NCI-H524 treated with DMSO at 0.1 percent for 48 hours (cell line): ENCODE measurements at places on chromosomes 2 and 18.

DNA sequence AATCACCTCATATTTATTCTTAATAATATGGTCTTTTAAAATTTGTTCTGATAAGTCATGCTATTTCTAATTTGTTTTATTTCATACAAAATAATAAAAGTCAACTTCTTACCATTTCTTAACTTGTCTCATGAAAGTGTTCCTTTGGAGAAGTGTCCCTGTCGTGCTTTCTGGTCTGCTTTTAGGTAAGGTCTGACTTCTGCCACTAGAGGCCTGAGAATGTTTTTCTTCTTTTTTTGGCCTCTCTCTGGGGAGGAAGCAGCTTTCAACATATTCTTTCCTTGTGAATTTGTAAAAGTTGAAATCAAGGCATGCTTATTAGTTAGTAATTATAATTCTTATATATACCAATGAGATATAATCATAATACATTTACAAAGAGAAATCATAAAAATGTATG is 39.4 kb downstream of the MAP2 start:
- DNase-seq, result no peak

DNA sequence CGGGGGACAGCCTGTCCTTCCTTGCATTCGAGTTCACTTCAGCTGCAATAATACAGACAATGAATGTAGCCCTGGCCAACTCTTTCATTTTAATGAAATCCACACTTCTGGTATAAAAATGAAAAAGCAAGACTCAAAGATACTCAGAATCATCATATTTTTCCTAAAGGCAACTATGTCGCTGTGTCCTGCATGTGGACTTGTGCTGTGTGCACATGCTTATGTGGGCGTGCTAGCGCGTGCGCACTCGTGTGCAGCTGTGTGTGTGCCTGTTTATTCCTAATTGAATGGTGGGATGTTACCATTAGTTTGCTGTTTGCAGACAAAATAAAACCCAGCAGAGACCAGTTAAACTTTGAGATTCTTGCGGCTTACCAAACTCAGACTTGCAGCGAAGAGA is 49.6 kb downstream of the SMIM21 start:
- DNase-seq, result no peak

DNA sequence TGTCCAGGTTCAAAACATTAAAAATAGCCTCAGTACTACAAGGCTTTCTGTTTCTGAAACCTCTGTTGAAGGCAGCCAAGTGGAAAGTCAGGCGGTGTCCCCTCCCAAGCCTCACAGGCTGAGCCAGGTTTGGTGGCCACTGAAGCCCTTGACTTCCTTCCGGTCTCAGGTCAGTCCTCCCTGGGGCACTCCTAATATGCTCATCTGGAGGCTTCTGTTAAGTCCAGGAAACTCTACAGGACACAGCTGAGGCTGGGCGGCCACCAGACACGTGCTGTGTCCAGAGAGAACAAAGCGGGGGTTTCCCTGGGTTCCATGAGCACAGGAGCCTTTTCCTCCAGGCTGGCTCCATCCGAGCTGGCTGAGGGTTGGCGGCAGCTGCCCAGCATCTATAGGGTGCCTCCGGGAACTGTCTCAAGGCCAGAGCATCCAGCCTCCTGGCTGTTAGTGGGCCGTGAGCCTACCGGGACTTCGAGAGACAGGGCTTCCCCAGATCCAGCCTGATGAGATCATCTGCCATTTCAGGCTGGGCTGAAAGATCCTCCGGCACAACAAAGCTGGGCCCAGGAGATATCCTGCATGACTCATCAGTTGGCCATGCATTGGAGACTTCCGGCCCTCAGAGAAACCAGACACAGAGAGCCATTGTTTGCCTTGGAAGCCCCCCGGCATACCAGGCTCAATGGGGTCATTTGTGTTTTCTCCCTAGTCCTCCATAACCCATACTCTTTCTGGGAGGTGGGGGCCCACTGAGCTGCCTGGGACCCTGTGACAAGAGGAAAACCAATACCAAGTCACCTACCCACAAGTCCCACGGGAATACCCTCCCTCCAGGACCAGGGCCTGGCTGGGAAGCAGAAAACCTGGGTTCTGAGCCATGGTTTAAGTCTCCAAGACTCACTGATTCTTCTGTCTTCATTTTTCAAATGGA is 71.7 kb downstream of the HS1BP3 start:
- no peak for DNase-seq

- DNase-seq, result no peak
Observed at GRCh38 chr18:33583901-33584300, 5.9 kb downstream of the ASXL3 start.

- no peak for DNase-seq
Observed at GRCh38 chr18:59537579-59537978, 159.6 kb downstream of the CCBE1 start.

- no peak for DNase-seq
Observed at GRCh38 chr2:102197389-102198137, 10.7 kb downstream of the IL1RL2 start.

- DNase-seq, result no peak
Observed at GRCh38 chr2:180944372-180944771, 36.0 kb upstream of the UBE2E3 start.

- DNase-seq, result no peak
Observed at GRCh38 chr2:210971431-210971830, 415.0 kb downstream of the CPS1 start.

- no peak for DNase-seq
Observed at GRCh38 chr2:194867328-194867727, 789.7 kb upstream of the SLC39A10 start.

- DNase-seq, result no peak
Observed at GRCh38 chr2:42186366-42186765, 17.2 kb downstream of the EML4 start.

- DNase-seq, result no peak
Observed at GRCh38 chr18:37405229-37405628, 160.4 kb downstream of the CELF4 start.
